ENCODE measurements at places on chromosomes 6 and 20.

DNA sequence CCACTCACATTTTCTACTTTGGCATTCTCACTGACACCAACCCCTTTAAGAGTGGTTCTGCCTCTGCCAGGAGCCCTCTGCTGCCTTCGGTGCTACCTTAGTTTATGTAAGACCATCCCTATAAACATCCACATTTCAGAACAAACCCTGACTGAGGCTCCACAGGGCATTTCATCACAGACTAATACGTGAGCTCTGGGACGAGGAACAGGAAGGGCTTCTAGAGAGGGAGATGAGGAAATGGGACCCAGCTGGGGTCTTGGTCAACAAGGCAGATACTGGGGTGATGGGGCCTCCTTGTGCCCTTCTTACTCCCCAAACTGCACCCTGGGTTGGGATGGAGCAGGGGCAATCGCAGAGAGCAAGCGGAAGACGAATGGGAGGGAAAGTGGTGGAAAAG, 86.5 kb upstream of the FYN start:
- DNase-seq, result no peak

- DNase-seq, result no peak
These were observed 16.6 kb upstream of the TRIM27 start for GRCh38 chr6:28940294-28940857.

DNA sequence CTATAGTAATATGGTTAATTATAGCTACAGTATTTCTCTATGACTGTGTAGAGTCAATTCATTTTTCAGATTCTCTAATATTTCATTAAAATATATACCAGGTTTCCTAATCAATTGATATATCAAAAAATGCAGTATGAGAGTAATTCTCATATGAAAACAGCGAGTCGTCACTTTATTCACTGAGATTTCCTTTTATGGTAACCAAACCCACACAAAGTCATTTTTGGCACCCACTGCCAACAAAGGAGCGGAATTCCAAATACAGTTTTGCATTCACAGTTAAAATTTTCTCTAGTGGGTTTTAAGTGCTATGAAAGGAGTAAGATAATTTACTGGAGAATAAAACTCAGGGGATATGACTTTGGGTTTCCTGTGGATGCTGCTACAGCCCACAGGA, 163.8 kb downstream of the HIVEP2 start:
- no peak for DNase-seq

GRCh38 chr6:41427642-41428335, 92.4 kb downstream of the NCR2 start:
- DNase-seq, result peak; percentile 60

DNA sequence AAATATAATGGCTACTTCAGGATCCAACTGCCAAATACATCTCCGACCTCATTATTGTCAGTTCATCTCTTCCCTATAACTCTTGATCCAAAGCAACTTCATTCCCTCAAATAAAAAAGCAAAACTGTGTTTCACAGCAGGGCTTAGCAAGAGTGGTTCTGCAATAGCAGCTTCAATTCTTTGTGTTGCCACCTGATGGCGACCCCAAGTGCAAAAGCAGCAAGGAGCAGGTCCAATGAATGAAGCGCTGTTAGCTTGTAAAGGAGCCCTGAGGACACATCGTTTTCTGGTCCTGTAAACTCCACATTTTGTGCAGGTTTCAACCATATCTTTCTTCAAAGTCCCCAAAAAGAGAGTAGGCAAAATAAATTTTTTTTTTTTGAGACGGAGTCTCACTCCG, 19.6 kb downstream of the RTN4IP1 start:
- no peak for DNase-seq

Data from progenitor cell of endocrine pancreas (in vitro differentiated cells).